ENCODE measurements at places on chromosomes 7 and 10. TPM values are rescaled to one million over a fixed set of nuclear protein-coding genes. Genes with fewer than 3 reads are reported as not detected.
A peak's percentile ranks its signal among the peaks of the same experiment; 100 is the strongest.

- DNase-seq: peak; percentile 81
Measured at GRCh38 chr7:76262683-76263402, 39.6 kb upstream of the HSPB1 start.

DNA sequence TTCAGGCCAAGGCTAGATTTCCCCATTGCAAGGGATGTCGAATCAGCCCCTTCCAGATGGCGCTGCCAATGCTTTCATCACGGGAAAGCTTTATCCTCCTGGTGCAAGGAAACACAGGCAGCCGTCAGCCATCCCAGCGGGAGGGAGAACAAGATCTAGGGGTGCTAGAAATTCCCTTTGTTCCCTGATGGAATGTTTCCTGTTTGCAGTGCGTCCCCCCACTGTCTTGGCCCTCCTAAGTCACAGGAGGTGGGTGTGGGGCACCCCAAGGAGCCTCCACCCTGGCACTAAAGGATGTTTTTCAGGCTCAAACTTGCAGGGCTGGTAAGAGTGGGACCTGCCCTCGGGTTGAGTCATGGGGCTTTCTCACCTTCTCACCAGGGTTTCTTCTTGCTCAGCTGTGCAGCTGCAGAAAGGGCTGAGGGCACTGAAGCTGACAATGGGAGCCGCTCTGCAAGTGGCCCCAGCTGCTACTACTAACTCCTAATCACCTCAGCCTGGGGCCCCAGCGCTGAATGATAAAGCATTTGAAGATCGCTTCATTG is 103.6 kb downstream of the PRPF18 start:
- no peak for DNase-seq

DNA sequence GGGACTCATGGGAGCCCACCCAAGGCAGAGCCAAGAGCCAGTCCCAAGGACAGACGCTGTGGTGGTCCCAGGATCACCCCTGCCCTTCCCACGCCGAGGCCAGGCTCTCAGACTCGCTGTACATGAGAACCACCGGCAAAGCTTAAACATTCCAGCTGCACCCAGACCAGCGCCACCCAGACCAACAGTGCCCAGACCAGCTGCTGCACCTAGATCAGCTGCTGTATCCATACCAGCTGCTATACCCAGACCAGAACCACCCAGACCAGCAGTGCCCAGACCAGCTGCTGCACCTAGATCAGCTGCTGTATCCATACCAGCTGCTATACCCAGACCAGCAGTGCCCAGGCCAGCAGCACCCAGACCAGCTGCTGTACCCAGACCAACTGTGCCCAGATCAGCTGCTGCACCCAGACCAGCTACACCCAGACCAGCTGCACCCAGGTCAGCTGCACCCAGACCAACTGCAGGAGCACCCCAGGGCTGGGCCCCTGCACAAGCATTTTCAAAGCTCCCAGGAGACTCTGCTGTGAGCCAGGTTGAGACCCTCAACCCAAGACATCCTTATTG is 47.9 kb upstream of the CNPY1 start:
- no peak for DNase-seq

DNA sequence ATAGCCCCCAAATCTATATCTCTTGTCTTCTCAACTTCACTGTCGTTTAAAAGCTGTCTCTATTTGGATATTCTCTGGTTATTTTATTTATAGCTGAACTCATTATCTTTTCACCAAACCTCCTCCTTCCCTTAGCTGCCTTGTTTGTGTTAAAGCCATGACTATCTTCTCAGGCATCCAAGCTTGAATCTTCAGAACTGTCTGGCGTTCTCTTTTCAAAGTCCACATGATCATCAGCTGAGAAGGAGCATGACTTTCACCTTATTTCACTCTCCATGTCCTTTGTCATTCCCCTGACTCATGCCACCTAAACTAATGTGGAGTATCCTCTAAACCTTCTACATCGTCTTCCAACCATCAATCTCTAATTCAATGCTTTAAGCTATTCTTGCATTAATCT is 5.7 kb upstream of the GLCCI1 start:
- DNase-seq: no peak

DNA sequence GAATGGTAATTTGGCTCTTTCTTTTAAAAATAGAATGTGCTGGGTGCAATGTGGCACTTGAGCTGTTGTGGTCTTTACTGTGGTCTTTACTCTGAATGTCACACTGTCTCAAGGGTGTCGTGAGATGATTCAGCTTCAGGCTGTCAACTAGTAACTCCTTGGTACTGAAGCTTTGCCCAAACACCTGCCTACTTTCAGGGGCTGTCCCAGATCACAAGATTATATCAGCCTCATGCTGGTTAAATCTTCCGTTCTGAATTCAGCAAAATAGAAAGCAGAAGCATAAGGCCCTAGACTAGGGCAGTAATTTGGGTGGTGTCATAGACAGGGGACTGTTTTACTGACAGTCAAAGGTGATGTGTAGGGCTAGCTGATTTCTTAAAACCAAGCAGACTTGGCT is 110.9 kb downstream of the BAMBI start:
- no peak for DNase-seq

The PTF1A gene
- total RNA-seq: not detected

The TLX1 gene
- total RNA-seq: not detected

The TAS2R38 gene
- total RNA-seq: not detected

Measured in dermis blood vessel endothelial cell (primary cell).